Body of pancreas (tissue), 4 donors: ENCODE measurements at places on chromosomes 3 and 15. TPM values are rescaled to one million over a fixed set of nuclear protein-coding genes. Genes with fewer than 3 reads are reported as not detected.

DNAJC19 gene
- 21.8 TPM for total RNA-seq

HESX1 gene
- not detected for total RNA-seq

DNA sequence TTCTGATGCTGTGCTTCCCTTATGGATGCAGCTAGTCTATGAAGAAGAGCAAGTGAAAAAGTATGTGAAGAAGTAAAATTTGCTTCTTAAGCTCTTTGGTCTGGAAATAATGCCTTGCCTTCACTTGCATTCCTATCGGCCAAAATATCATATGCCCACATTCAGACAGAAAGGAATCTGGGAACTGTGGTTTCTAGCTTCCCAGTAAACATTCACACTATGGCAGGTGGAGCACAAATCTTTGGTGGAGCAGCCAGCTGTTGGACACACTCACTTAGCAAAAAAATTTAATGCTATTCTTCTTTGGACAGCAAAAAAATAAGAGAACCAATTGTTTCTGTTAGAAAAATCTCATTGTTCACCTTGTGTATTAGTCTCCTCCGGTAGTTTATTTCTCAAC lies 12.3 kb upstream of the COL6A6 start:
- no peak for DNase-seq

DNA sequence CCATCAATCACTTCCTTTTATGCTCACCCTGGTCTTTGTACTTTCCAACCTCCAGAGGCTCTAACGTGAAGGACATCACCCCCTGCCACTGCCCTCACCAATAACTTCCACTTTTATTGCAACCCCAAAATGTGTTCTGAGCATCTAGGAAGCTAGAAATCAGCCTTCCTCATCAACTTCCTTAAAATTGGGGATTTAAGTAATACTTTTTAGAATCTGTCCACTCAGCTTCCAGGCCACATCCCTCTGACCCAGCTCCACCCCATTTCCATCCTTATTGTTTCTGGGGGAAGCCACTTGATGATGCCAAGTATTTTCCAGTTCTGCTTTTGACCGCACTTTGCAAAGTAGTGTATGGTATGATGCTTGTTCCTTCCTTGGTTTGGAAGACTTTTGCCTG lies 73.5 kb upstream of the XCR1 start:
- DNase-seq: no peak

DNA sequence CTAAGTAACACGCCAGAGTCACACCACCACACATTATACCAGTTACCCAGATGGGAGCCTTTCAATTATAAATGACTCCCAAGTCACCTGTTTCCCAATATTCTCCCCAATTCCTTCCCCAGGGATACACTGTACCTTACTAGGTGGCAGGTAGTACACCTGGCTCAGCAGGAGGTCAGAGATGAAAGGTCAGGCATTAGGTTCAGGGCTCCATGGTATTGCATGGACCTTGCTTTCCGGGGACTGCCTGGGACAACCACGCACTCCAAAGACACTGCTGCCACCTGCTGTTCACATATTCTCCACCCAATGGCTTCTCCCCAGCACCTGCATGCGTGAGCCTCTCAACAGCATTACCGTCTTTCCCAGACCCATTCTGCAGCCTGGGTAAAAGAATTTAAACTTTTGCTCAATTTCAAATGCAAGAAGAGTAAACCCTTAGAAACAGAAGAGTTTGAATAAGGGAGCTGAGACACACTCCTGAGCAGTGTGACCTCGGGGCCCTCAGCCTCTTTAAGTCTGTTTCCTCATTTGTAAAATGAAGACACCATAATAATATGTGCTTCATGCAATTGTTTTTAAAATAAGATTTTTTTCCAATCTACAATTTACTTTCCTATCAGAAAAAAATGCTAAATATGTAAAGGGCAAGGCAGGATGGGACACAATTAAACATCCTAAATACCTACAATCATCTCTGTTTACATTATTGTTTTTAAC lies 28.0 kb upstream of the LACTB start:
- peak; percentile 89 for DNase-seq

- DNase-seq: no peak
Observed at GRCh38 chr3:72543246-72543645, 305.0 kb downstream of the SHQ1 start.

DNA sequence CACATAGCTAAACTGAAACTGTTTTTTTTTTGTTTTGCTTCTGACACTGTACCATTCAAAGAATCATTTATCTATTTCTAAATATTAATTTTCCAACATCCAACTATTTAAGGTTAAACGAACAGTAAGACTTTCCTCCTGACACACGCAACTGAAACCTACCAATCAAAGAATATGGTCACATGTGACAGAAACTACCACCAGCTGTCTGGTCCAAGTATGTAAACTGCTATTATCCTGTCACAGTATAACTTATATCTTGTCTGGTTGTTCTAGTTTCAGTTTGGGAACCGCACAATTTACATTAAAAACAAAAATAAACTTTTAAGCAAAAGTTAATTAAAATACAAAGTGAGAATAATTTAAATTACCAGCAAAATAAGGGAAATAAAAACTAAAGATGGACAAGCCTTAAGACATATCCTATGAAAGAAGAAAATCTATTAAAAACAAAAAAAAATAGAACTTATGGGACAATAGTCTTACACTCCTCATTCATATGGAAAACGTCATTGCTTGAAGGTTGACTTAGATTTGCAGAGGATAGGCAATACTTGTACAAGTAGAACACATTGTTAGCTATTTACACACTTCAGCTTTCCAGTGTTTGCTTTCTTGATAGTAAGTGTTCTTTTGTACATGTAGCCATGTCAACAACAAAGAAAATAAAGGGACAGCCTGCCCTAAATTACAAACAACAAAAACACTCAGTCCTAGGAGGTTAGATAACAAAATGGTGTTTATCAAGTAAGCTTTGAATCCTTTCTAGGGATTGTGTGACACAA lies 26.8 kb upstream of the CHRM5 start:
- no peak for DNase-seq

DNA sequence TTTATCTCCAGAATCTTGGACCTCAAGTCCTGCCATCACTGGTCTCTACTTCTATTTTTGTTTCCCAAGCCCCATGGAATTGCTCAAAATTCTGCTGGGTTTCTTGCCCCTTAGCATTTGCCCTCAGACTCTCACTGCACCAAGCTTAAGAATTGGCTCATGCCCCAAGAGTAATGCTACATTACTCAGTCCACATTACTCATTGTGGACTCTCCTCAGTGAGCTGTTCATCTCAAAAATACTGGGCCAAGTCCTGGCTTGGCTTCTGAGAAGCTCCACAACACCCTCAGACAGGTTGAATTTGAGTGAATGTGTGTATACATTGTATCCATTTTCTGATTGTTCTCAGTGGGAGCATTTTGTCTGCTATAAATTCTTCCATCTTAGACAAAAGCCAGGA lies 364.4 kb upstream of the ARHGEF26 start:
- DNase-seq: no peak
